ENCODE measurements at places on chromosomes 6 and 20.

- DNase-seq, result no peak
These were observed 2.6 kb downstream of the ASF1A start for GRCh38 chr6:118896339-118897136.

GRCh38 chr6:11009353-11009752 is 34.8 kb downstream of the ELOVL2 start:
- no peak for DNase-seq

GRCh38 chr6:108116546-108117426 is 42.2 kb upstream of the OSTM1 start:
- DNase-seq, result no peak

DNA sequence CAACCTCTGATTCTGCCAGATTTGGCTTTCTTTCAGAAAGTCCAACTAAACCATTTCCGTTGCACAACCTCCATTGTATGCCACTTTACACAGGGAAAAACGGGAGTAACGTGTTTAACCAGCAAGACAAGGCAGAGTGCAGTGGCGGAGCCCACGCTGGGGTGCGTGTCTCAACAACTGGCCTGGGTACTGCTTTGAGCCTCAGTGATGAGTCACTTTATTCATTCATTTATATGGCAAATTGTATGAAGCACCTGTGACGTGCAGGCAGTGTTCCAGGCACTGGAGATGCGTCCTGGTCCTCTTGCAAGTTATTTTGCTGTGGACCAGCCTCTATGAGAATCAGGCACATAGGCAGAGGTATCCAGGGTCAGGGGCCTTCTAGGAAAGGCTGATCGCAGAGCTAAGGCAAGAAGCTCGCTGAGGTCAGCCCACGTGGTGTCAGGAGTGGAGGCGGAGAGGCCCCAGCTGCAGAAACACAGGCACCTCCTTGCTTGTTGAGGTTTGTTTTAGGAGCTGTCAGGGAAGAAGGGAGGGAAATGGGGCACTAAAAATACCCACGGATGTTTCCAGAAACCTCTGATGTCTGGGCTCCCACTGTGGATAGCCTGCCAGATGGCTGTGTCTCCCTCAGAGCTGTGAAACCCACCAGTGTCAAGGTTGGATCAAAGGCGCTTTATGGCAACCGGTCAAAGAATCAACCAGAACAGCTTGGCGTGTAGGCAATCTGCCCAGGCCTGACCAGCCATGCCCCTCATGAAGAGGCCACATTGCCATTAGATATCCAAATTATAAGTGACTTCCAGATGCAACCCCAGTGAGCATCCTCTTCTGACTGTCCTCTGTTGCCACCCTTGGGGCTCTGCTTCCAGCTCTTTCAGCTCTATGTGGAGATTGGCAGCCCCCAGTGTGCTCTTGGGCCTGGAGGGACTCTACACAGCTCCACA is 157.2 kb downstream of the CD83 start:
- no peak for DNase-seq

DNA sequence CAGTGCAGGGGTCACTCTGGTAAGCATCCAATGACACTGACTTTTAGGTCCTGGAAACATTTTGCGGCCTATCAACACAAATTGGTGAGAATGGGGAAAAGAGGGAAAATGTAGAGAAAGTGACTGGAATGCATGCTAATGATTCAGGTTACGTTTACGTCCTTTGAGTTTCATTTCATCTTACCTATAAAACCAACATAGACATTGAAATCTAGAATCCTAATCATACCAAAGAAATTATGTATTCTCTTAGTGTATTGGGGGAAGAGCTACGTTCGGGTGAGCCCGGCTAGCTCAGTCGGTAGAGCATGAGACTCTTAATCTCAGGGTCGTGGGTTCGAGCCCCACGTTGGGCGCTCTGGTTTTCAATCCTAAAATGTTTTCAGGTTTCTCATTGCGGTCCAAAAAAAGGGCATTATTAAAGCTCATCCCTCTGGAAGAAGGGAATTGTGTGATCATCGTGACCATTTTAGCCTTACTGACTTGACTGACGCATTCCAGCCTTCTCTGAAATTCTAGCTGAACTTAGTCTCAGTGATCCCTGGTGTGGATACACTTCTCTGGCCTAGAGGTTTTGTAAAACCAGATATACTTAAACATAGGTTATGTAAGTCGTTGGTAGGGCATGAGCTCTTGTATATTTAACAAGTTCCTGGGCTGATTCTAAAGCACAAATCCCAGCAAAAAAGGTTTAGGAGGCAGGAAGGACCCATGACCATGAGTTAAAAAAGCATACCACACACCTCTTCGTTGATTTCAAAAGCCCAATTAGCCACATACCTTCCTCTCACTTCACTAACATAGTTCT is 18.3 kb downstream of the HMGN4 start:
- DNase-seq, result no peak

Measured in hypothalamus (tissue), 51 donors.